Right kidney (tissue), 9 donors: ENCODE measurements at places on chromosomes 5 and 9.

GRCh38 chr9:104983491-104983890 lies 55.5 kb upstream of the ABCA1 start:
- DNase-seq = no peak

- no peak for DNase-seq
Measured at GRCh38 chr5:40587376-40587775, 92.3 kb upstream of the PTGER4 start.

- no peak for DNase-seq
Measured at GRCh38 chr5:88000877-88001276, 267.8 kb downstream of the TMEM161B start.

DNA sequence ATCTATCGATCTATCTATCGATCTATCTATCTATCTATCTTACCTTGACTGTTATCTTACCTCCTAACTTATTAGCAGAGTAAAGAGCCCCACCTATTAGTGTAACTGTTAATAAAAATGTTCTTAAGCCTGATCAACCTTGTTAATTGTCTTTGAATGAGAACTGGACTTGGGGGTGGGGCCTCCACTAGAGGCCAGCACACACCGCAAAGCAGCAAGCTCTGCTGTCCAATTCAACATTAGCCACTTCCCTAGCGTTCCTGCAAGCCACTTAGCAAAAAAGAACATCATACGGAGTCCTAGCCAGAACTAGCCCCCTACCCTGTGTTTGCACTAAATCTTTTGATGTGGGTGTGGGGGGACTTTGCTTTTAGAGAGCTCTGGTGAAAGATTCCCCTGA lies 515.8 kb downstream of the KDM4C start:
- peak; percentile 30 for DNase-seq

DNA sequence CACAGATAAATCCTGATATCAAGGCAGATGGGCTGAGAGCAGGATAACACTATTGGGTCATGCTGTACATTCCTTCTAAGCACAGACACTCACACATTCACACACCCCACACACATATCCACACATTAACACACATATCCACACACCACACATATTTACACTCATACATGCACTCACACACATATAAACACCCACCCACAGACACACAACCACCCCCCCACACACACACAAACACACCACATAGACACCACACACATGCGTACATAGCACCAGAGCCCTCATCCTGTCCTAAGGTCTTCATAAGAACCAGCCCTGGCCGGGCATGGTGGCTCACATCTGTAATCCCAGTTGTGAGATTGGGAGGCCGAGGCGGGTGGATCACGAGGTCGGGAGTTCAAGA lies 322.3 kb upstream of the ADCY2 start:
- no peak for DNase-seq

- no peak for DNase-seq
Measured at GRCh38 chr5:127705120-127705892, 2.1 kb downstream of the CCDC192 start.

- DNase-seq = no peak
Measured at GRCh38 chr5:6456766-6457370, 8.2 kb downstream of the UBE2QL1 start.

DNA sequence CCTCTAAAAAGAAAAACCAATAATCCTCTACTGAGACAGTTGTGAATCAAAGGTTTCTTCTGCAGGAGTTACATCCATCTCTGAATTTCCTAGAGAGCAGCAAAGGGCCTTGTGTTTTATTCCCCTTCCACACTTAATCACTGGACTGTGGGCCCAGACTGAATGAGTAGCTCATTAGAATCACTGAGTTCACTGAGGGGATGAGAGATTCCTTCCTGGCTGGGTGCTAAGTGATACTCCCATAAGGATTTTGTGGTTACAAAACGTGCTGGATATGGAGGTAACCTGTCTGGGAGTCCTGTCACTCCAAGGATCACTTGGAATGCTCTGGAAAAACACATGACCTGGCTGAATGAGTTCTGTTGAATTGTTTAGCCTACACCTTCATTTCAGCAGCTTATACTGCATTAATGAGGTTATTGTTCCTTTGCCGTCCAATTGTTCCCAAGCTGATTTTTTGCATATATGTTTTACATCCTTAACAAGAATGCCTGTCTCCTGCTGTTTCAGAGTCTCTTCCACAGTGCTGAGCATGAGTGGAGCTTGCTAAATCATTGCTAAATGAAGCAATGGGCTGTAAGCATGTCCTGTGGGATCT lies 82.9 kb downstream of the MEF2C start:
- DNase-seq = no peak

GRCh38 chr5:90169078-90169477 lies 240.5 kb downstream of the CETN3 start:
- DNase-seq = no peak

- DNase-seq = no peak
Measured at GRCh38 chr9:120447959-120448500, 131.9 kb downstream of the CDK5RAP2 start.

DNA sequence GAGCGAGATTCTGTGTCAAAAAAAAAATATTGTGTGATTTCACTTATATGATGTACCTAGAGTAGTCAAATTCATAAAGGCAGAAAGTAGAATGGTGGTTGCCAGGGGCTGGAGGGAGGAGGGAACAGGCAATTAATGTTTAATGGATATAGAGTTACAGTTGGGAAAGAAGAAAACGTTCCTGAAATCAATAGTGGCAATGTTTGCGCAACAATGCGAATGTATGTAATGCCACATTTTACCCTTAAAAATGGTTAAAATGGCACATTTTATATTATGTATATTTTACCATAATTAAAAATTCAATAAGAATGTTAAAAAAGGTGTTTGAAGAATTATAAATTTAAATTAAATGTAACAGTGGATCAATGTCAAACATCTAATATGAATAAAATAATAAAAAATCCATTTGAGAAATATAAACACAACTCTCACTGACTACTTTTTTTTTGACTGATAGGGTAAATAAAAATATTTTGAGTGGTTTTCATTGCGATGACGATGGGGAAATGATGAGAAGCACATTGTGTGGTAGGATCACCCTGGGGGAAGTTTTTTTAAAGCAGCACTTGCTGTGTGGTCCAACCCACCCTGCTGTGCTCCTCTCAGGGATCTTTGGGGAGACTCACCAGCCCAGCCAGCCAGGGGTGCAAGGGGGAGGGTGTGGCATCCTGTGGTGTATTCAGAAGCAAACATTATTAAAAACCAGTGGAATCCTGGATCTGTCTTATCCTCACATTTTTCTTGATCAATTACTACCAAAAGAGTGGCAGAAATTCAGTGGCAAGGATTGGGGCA lies 4.3 kb downstream of the FYB1 start:
- DNase-seq = no peak

GRCh38 chr5:72752909-72753308 lies 63.6 kb upstream of the TNPO1 start:
- no peak for DNase-seq

GRCh38 chr5:158856291-158856690 lies 243.4 kb downstream of the EBF1 start:
- DNase-seq = no peak

GRCh38 chr5:114686356-114686755 lies 324.5 kb downstream of the KCNN2 start:
- DNase-seq = no peak

- no peak for DNase-seq
Measured at GRCh38 chr9:15485836-15486666, 24.7 kb downstream of the PSIP1 start.

DNA sequence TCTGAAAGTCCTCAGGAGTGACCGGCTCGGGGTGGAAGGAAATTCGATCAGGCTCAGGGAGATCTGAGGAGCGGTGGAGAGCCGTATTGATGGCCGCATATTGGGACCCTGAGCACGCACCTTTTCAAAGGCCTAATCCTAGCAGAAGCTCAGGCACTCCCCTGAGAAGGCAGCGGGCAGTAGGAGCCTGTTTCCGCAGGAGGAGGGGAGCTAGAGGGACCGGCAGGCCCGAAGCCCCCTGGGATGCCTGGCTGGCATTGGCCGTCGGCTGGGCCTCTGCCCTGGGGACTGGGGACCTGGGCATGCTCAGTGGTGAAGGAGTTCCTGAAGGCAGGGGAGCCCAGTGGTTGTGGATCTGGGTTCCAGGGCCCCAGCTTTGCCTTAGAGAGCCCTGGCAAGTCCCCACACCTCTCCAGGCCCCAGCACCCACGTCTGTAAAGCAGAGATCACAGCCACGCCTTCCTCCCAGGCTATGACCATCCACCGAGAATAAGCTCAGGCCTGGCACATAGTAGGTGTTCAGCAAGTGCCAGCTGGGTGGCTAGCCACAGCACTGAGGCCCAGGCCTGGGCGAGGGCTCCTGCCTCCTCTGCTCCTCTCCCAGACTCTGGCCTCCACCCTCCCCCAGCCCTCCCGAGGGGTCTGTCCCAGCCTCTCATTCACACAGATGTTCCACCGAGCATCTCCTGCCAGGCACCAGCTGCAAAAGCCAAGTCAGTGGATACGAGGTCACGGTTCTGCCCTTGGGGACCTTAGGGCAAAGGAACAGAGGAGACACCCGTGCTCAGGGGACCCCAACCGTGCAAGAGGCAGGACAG lies 17.2 kb upstream of the QRFP start:
- no peak for DNase-seq
